Activated CD4-positive, alpha-beta memory T cell treated with anti-CD3 and anti-CD28 coated beads for 36 hours (primary cell): ENCODE measurements at places on chromosomes 2 and 18. TPM values are rescaled to one million over a fixed set of nuclear protein-coding genes. Genes with fewer than 3 reads are reported as not detected.

Gene BMP10
- total RNA-seq = not detected

- DNase-seq = no peak
Observed at GRCh38 chr2:56444339-56444738, 260.5 kb downstream of the CCDC85A start.

Gene KCNG2
- not detected for total RNA-seq

DNA sequence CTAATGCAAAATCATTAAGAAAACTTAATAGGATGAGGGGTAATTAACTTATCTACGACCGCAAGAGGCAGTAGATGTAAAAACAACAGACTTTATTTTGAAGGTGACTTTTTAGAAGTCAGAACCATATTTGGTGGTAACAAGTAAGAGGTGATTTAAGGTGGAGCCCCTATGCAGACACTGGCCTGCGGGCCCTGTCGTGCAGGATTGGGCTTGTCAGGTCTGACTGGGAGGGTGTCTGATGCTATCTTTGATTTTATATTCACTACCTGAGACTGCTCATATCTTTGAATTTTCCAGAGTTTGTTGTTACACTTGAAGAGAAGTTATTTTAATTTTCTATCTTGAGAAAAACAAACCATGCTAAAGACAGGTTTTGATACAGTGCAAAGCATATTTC lies 29.1 kb upstream of the SCLY start:
- no peak for DNase-seq

DNA sequence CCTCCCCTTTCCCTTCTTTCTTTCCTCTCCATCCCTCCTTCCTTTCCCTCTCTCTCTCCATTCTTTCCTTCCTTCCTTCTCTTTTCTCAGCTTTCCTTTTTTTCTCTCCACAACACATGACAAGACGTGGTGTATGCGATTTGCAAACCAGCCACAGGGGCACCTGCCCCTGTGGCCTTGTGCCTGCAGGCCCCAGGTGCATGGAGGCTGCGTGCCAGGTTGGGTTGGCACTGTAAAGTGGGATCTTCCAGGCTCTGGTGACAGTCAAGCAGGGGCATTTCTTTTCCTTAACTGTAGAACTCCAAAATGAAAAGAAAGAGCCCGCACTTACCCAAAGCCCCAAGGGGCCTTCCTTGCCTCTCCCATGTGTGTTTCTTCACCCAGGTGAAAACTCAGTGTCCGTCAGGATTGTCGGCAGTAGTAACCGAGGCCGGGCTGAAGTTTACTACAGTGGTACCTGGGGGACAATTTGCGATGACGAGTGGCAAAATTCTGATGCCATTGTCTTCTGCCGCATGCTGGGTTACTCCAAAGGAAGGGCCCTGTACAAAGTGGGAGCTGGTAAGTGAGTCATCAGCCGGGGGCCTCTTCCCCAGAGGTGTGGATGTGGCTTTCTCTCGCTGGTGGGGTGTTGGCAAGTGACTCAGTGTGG lies 50.9 kb downstream of the MARCO start:
- no peak for DNase-seq

DNA sequence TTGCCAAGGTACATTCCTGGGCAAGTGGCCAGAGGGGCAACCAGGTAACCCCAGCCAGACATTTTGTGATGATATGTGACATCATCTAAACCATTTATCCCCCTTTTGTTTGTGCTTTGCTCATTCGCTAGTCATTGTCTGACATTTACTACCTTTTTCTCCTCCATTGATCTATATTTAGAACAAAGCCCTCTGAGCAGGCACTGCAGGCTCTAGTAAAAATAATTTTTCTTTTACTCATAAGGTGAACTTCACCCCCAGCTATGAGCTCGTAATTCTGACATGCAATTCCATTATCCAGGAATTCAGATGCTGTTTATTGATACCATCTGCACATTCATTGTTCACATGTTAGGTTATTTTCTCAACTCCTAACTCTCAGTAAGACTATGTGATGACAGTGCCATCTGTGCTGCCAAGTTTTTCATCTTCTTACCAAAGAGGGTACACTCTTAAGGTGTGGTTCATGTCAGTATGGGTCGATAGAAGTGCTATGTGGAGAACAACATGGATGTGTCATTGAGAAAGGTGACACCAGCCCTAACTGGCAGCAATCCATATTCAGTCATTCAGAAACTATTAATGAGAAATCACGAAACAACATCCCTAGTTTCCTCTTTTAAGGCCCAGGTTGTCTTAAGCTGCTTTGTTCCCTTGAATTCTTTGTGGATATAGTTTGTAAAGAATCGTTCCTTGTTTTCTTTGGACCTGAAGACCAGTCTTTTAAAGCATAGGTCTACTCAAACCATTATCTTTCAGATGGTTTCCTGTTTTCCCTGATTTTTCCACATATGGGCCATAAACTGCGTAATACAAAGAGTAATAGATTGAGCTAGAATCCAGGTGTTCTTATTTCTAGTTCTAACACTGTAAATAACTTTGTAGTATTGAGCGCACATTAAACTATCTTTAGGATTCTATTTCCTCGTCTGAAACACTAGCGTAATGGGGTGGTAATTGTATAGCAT lies 978.1 kb upstream of the CDH2 start:
- DNase-seq = no peak

Gene RTP5
- 0.10 TPM for total RNA-seq

Gene PIEZO2
- not detected for total RNA-seq

Gene HSPE1
- 282 TPM for total RNA-seq

- DNase-seq = no peak
Observed at GRCh38 chr2:47072728-47073191, 82.3 kb downstream of the STPG4 start.
